ENCODE measurements at places on chromosomes 1 and 21.

DNA sequence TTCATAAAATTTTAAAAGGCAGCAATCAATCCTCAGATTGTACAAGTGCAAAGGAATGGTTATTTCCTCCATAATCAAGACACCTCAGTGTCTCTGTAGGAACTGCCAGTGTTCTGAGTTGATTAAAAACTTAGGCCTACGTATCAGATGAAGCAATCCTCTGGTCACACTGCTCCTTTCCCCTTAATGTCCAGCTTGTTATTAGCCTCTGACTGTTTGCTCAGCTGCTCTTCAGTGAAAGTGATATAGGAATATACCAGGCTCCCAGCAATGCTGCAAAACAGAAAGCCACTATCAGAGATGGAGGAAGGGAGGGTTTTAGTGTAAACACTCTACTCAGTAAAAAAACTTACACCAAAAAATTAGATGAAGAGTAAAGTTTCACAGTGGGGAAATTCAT, 49.8 kb downstream of the SLC35D1 start:
- DNase-seq, result no peak

DNA sequence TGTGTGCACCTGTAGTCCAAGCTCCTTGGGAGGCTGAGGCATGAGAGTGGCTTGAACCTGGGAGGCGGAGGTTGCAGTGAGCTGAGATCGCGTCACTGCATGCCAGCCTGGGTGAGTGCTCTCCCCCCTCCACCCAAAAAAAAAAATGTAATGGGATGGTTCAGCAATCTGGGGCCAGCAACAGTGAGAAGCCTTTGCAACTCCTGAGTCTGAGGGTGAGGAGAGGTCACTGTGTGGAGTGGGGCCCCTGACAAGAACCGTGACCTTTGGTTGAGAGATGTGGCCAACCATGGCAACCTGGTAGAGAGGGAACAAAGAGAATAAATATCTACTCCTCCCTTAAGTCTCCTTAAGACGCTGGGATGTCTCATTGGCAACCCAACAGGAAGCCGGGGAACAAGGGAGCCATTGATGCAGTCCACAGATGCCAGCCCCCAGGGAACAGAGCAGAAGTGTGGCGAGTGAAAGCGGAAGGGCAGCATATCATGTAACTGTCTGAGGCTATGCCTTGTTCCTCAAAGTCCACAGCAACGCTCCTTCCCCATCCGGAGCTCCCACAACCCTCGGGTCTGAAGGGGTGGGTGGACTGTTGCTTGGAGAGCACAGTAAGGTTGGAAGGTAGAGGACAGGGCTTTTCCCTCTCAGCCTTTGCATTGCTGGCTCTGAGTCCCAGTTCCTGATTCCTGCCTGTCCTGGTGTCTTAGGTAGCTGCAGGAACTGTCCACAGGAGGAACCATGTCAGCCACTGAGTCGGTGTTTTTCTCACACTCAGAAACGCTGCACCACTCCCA, 8.3 kb downstream of the TRNP1 start:
- peak; percentile 97 for DNase-seq

- no peak for DNase-seq
These were observed 330.5 kb upstream of the KAZN start for GRCh38 chr1:14267991-14268390.

GRCh38 chr1:111754984-111755330, 744 bp upstream of the DDX20 start:
- DNase-seq, result no peak

DNA sequence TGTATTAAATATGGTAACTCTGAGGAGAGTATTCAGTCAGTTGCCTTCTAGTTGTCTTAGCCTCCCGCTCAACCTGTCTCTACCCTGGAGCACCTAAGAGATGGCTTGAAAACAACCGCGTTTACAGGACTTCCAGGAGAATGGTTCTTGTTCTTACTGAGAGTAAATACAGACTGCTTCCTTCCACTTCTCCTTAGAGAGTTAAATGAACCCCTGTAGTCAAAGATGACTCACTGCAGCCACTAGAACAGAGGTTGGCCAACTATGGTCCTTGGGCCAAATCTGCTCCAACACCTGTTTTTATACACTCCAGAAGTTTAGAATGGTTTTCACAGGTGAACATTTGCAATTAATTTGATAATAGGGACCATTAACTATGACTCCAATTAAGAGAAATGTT, 60.1 kb upstream of the ASB17 start:
- DNase-seq, result no peak

DNA sequence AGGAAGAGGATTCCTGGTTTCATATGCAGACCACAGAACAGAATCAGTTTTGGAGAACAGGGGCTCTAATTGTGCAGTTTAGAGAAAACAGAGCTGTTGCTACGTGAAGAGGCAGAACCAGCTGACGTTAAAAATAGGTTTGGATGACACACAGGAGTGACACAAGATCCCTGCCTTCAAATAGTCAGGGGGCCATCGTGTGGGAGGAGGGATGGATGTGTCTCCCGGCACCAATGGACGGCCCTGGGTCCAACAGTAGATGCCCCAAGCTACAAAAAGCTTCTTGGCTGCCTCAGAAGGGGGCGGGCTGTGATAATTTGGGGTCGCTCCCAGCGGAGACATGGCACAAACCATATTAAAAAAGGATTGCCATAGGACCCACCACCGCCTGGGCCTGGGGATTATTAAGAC, 87.8 kb downstream of the MRPL37 start:
- DNase-seq, result peak; percentile 6

- no peak for DNase-seq
These were observed 25.6 kb upstream of the FAM89A start for GRCh38 chr1:231065510-231066241.

GRCh38 chr21:43188592-43189210, 19.9 kb downstream of the CRYAA start:
- DNase-seq, result no peak

DNA sequence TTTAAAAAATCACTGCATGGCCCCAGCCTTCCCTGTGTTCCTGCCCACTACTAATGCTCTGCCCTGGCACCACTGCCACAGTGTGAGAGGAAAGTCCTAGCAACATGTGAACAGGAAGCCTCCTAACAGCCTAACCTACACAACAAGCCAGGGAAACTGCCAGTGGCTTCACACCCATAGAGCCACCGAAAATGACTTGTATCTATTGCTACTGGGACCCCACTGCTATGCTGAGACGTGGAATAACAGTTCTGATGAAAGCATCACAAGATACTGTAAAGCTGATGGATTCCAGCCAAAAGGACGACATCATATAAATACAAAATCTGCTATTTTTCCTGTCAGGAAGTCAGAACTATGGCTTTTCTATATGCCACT, 74.9 kb downstream of the JAK1 start:
- DNase-seq, result no peak

DNA sequence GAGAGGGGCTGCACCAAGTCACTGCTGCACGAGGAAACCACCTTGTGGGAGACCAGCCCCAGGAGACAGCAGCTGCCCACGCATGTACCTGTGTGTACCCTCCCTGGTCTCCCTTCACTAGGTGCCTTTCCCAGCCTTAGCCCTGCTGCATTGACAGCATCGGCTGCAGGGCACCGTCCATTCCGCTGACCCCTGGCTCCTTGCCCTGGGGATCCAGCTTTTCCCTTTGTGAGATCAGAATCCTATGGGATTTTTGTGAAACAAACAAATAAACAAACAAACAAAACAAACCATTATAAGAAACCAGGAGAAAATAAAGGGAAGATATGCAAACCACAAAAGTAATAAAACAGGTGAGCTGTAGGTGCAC, 2.1 kb downstream of the STUM start:
- DNase-seq, result no peak

DNA sequence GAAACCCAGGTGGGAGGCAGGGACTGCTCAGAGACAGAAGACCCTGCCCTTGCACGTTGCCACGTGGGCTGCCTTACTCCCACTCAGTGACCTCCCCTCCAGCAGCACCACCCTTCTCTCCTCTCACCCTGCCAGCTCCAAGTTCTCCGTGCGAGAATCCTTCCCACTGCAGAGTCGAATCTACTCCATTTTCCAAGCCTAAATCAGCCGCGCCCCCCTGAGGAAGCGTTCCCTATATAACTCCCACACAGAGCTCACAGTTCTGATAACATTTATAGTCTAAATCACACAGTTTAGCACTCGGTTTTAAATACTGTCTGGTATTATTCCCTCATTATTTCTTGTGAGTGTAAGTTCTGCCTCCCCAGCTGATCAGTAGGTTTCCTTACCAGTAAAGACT, 7.7 kb downstream of the LRRN2 start:
- no peak for DNase-seq

DNA sequence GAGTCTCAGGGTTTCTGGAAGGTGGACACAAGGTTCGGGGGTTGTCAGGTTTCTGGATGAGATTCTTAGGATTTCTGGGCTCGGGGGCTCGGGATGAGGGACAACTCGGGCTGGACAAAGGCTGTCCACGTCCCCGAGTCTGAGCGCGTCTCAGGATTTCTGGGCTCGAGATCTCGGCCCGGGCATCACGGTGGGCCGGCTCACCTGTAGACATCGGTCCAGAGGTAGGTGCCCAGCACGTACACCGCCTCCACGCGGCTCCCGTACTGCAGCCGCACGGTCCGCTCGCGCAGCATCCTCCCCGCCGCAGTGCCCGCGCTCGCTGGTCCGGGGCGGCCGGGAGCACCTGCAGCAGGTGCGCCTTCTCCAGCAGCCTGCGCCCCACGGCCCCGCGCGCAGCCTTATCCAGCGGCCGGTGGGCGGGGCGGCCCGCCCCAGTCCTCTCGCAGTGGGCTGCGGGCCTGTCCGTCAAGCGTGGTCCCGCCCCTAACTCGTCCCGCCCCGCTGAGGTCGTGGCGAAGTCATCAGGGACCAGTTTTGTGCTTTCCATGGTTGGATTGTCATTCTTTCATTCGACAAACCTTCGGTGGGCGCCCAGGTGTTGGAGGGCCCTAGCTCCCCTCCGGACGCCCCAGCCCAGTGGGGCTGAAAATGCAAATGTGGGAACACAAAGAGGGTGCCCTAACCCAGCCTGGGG, at the start of gene PADI2:
Gene PADI2, minus strand, starts transcription at position 376 of the 697 bp plus-strand sequence. Its CDS starts 80 bp downstream, at position 296.
- peak; percentile 71 for DNase-seq

DNA sequence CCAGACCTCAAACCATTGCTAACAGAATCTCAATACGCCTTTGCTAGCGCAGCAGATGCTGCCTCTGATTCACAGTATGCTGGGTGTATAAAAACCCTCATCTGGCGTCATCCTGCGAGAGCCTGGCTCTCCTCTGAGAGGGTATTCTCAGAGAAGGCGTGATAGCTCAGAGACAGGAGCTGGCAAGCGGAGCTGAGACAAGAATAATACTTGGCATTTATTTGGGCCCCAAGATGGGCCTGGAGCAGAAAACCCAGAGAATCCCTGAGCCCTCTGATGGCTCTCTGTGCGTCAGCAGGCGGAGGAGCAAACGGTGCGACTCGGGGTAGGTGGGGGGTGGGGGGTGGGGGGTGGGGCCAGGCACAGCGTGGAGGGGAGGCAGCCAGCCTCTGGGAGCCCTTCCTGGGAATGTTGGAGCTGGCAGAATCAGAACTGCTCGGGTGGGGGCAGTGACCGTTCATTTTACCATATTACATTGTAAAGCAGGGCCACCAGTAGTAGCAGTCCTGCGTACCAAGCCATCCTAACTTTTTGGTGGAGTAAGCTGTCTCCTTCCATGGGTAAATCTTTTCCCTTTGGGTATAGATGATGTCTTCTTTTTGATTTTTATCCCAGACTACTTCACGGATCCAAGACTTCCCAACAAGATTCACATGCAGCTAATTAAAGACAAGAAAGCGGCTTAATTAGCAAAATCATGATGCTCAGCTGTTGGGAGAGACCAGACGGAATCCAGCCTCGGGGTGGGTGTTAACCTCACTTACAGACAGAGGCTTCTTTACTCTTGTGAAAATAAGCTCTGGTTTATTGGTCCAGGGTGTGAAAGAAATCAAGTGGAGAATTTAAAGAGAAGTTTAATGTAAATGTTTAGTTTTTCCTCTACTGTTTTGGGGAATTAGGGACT, 7.1 kb downstream of the RIIAD1 start:
- no peak for DNase-seq

DNA sequence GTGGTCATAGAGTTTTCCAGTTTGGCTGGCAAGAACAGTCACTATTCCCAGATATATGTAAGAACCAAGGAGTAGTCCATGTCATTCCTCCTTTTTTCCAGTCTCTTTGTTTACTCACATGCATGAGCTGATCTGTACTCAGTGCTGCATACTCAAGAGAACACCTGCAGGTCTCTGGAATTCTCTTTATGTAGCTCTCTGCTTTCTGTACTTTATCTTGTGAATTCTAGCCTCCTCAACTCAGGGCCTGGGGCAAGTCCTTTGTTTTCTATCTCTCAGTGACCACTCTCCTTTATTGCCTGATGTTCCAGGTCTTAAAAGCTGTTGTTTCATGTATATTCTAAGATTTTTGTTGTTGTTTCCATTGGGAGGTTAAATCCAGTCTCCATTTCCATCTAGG, 478.9 kb downstream of the DPYD start:
- DNase-seq, result no peak

DNA sequence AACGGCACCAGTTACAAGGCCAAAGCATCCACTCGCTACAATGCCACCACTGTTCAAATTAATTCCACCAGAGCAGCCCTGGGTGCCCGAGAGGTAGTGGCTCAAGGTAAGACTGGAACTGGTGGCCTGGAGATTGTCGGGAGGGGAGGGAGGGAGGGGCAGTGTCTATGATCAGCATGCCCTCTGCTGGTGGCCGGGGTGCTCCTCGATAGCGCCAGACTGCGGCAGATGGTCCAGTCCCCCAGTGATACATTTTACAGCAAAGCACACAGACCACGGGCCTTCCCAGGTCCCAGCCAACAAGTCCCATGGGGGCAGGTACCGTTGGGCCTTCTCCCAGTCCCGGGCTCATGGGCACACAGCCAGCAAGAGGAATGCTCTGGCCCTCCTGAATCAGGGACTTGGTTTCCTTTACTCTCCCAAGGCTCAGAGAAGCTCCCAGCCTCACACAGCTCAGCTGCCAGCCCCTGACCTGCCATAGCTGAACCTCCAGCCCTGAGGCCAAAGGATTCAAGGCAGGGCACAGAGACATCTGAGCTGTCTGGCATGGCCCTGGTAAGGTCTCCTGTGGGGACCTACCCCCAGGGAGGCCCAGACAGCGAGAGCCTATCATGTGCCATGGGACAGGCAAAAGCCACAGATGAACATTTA, 15.3 kb downstream of the ACOT7 start:
- DNase-seq, result no peak

DNA sequence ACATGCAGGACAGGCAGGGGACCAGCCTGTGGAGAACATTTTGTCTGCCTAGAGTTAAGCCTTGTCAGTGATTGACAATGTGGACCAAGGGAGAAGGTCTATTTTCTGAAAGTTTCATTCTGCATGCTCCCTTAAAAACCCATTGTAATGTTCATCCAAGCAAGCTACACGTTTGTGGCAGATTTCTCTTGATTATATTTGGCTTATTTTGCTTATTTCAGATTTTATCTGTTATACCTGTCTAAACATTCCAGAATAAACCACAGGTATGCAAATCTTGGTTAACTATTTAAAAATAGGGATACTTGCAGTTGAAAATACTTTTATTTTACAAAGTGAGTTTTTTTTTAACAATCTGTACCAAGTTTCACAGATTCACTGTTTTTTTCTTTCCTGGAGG, 78.2 kb upstream of the F3 start:
- no peak for DNase-seq

DNA sequence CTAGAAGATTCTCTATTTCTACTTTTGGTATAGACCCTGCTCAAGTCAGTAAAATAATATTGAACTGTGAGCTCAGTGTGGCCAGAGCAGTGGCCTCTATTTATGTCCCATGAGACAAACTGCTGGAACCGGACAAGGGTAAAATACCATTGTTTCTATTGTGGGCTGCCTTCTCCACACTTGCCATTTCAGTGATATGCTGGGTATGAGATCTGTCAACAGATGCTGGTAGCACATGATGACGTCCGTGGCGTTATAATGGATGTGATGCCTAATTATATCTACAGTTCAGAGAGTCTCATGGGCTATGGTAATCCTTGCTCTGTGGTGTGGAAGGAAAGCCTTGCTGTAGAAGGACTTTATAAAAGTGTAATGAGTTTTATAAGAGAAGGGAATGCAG, 2.4 kb downstream of the ACTN2 start:
- DNase-seq, result no peak

Data from CD14-positive monocyte (primary cell).